ENCODE measurements at places on chromosomes 1 and 21.

- DNase-seq = no peak
These were observed 1.8 kb downstream of the NPPA start for GRCh38 chr1:11845641-11846335.

DNA sequence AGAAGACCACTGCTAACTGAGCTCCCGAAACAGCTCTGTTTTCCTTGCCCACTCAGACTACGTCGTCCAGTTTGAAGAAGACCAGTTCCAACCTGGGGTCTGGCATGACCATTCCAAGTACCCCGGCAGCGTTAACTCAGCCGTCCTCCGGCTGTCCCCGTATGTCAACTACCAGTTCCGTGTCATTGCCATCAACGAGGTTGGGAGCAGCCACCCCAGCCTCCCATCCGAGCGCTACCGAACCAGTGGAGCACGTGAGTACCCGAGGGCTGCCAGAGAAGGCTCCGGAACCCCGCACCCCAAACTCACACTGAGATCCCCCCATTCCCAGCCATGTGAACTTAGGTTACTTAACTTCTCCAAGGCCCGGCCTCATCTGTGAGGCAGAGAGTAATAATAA, 63.7 kb upstream of the CNTN2 start:
- DNase-seq = no peak

GRCh38 chr1:230037261-230037660, 29.8 kb upstream of the GALNT2 start:
- no peak for DNase-seq

DNA sequence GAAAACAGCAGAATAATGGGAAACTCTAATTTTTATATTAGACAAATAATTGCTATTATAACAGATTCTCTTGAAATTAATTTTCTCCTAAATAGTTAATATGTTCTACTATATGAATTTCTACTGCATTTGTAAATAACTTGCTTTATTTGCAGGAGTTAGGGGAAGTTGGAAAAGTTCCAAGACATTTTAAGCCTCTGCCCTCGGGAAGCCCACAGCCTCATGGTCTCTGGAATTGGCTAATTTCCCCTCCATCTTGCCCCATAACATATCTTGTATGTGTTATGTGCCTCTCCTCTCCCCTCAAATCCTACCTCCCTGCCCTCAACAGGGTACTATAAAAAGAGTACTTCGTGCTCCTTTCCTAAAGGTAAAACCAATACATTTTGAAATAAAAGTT, 271.4 kb upstream of the NR5A2 start:
- no peak for DNase-seq

DNA sequence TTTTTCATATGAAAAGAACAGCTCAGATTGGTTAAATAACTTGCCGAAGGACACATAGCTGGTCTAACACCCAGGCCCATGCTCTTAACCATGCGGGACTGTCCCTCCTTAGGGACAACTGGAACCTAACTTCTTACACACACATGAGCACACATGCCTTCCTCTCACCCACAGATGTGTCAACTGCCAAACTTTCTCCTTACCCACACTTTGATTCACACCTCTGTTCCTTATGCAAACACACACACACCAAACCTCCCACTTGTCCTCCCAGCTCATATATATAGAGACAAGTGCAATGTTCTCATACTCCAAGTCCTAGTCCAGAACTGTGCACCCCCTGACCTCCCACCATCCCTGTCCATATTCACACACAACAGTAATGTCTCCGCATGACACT, 4.3 kb downstream of the RAB25 start:
- DNase-seq = no peak

DNA sequence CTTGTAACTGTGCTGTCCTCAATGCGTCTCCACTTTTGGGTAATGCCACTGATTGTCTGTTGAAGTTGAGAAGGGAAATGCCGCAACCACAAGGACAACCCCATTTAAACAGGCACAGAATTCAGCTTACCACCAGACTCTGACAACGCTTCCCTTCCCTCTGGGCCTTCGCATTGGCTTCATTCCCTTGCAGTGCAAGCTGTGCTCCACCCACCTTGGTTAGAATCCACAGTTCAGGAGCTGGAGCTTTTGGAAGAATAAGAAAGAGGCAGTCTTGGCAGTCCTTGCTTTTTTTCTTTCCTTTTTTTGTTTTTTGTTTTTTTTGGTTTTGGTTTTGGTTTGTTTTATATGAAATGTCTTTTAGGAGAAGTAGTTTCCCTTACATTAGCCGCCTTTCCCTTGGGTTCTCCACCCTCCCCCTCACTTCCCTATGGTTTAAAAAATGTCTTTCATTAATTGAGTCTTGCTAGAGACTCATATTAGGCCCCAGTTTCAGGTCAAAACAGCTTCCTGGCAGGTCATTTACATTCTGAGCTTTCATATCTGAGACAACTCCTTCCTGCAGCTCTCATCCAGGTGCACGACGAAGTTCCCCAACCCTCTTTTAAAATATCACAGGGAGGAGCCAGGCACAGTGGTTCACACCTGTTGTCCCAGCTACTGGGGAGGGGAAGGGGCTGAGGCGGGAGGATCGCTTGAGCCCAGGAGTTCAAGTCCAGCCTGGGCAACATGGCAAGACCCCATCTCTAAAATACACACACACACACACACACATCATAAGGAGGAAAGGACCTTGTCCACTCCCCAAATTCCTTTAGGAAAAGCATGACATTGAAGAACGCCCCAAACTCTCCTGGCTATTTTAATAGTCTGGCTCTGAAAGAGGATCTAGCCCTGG, 20.7 kb upstream of the LAX1 start:
- no peak for DNase-seq

DNA sequence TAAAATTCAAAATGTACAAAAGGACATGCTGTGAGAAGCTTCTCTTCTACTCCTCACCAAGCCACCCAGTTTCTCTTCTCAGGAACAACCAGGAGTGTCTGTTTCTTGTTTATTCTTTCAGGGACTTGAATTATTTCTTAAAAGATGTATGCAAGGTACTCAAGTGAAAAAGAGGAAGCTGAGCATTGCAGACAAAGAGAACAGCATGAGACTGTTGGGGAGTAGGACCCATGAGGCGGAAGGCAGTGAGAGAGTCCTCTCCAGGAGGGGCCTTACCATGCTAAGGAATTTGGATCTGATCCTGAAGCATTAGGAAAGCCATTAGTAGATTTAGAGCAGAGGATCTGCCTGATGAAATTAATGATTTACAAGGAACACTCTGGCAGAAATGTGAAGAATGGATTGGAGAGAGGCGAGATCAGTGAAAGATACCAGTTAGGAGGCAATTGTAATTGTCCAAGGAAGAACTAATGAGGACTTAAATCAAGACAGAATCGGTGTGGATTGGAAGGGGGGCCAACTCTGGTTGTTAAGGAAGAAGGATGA, 14.7 kb upstream of the SSX2IP start:
- no peak for DNase-seq

DNA sequence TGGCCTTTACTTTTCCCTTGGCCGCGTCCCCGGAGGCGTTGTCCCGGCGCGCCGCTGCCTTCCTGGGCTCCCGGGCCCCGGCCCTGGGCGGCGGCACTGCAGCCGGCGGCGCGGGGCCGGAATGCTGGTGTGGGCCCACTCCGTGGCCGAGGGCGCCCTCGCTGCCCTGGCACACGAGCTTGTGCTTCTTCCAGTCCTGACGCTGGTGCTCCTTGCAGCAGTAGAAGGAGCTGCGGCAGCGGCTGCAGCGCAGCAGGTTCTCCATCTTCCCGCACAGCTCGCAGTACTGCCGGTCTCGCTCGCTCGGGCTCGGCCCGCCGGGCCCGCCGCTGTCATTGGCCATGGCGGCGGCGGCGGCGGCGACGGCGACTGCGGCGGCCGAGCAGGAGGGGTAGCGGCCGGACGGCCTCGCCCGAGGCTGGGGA, 529 bp downstream of the EGLN1 start:
- DNase-seq = no peak

DNA sequence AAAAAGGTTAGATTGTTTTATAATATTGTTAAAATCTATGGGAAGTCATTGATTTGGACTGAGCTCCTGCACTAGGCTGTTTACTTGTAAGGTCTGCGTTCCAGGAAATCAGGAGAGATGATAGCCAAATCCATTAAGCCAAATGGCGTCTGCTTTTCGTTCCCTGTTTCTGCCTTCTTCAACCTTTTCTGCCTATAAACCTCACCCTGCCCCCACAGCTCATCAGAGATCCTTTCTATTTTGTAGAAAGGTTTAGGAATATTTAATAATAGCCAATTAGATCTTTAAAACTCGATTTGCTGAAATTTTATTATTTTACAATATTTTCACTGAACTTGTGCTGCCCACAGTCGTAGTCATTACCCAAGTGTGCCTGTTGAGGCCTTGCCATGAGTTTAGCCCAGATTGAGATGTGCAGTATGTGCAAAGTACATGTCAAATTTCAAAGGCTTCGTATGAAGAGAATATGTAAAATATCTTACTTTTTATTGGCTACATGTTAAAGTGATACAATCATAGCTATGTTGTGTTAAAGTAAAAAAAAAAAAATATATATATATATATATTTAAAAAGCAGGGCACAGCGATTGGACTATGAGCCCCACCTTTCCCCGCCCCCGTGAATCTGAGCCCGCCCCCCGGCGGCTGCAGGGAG, 444 bp upstream of the IARS2 start:
- no peak for DNase-seq

DNA sequence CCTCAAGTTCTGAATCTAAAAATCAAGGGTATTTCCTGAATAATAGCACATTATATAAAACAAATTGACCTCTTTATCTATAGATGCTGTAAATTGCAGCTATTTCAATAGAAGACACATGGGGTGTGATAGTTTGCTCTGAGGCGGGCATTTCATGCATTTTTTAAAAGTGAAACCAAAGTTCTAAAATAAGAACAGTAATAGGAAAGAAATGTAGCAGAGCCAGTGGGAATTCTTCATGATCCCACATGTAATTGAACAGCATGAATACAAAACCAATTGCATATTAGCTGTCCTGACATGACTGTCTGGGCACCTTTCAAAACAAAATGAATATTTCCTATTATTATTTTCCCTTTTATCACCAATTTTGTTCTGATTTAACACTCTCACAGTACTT, 85.0 kb downstream of the RGS21 start:
- no peak for DNase-seq

DNA sequence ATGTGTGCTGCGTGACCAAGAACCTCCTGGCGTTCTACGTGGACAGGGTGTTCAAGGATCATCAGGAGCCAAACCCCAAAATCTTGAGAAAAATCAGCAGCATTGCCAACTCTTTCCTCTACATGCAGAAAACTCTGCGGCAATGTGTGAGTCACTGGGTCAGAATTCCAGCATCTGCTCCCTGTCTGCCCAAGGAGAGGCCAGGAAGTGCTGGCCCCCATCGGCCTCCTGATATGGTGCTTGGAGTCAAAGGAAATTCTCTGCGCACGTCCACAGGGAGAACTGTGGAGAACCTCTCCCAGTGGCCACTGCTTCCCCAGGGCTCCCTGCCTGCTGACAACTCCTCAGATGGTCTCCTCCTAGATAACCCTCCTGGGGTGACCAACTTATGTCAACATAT, 25.6 kb upstream of the IL20 start:
- no peak for DNase-seq

DNA sequence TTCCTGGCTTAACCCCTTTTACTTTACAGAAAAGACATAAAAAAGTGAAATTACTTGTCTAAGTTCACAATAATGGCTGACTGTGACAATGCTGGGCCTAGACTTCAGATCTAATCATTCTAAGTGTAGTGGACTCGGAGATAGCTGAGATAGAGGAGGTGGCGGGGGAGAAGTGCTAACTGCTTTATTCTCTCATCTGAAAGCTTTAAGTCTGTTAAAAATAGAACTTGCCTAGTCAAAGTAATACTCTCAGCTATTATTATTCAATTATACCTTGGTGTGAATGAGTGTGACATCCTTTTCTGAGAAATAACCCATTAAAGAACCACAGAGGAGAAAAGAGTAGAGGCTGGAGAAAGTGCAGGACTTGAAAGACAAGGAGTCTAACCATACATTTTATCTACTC, 96.1 kb upstream of the OLIG2 start:
- DNase-seq = no peak

DNA sequence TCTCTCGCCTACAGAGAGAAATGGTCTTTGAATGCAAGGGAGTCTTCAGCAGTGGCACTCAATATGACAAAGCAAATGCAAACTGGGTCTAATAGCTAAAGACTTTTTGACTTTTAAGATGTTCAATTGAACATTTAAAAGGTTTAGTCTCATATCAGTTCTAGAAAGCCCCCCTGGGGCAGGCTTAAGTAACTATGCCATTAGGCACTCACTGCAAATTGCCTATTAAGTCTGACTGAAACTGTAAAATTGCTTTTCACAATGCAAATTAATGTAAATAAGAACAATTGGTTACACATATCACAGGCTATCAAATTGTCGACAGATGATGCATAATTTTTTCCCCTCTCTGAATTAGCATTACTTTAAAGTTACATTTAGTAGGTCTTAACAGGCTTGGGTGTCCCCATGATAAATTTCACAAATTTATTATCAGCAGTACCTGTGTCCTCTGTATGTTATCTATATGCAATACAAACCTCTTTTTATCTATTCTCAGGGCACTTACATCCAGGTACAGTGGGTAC, 329.1 kb downstream of the LRRIQ3 start:
- DNase-seq = no peak

DNA sequence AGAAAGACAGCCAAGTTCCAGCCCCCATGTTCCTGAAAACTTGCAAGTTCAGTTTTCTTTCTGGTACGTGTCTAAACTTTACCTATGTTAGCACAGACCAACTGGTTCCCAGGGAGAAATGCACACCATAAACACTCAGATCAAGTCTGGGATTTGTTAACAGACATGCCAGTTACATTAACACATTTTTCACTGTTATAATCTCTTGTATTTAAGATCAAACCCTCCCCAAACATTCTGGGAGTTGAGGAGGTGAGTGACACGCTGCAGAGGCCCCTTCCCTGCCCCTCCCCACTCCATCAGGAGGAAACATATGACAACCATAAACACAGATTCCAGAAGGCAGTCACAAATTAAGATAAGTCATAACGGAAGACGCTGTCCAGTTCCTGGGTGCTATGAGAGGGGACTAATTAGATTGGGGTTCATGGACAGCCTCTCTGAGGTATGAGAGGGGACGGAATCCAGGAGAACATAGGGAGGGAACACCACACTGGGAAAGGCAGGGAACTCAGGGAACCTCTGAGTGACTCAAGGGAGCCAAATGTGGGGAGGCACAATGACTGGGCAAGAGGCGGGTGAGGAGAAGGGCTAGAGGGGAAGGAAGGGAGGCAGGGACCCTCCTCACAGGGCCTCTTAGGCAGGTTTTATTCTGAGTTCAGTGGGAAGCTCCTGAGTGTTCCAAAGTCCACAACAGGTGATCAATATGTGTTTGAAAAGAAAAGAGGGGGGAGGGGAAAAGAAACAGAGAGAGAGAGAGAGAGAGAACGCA, 25.0 kb downstream of the DUSP10 start:
- DNase-seq = no peak

- no peak for DNase-seq
These were observed 62.7 kb downstream of the SIK1 start for GRCh38 chr21:43364261-43364510.

- no peak for DNase-seq
These were observed 93.5 kb downstream of the TTLL7 start for GRCh38 chr1:83905315-83905907.
